ENCODE measurements at places on chromosomes 7 and 10.

DNA sequence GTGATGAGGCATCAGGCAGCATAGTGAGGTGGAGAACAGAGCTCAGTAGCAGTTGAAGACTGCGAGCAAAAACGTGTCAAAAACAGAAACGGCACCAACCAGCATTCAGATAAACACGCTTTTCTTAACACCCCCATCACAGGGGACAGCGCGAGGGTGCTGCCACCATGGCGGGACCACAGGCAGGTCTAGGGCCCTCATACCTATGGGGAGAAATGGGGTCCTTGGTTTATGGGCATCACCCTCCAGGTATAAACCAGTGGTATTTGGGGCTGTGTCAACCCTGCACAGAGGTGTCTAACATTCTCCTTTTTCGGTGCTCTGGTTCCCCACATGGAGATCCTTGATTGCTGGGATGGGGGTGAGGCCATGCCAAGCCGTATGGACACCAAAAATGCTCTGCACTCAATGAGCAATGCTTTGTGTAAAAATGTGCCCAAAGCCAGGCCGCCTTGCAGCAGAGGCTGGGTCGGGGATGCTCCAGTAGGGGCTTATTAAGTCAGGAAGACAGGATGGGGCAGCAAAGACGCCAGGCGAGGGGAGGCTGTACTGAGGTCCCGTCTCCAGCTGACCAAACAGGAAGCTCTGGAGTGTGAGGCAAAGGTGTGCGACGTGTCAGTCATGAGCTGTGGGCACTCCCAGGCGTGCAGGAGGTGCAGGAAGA is 191.5 kb downstream of the WDR37 start:
- DNase-seq: no peak

- no peak for DNase-seq
These were observed 15.9 kb downstream of the URGCP start for GRCh38 chr7:43890468-43890867.

- DNase-seq: no peak
These were observed 347 bp downstream of the LBX1 start for GRCh38 chr10:101228966-101229265.

DNA sequence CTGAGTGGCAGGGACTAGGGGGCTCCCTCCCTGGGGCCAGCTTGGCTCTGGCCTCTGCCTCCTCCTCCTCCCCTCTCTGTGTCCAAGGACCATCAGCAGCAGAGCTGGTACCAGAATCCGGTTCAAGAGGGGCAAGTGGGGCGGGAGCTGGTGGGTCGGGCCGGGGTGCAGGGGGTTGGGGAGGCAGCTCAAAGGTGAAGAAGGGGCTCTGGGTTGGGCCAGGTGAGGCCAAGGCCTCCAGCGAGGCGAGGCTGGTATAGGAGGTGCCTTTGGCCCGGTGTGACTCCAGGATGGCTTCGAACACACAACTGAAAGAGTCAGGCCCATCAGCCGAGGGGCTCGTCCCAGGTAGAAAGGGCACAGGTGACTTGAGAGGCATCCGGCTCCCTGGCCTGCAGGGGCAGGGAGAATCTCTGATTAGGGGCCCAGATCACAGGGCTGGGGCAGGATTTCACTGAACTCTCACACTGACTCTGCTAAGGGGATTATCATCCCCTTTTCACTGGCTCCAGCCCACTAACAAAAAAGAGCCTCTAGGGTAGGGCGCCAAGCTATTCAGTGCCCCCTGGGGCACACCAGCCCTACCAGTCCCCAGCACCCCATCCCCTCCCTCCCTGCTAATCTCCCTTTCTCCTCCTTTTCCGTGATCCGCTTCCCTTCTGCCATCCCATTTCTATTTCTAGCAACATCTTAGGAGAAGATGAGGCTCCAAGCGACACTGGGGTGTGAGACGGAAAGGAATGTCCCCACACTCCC is 4.6 kb downstream of the PSD start:
- DNase-seq: no peak

GRCh38 chr10:90960355-90960814 is 39.5 kb upstream of the ANKRD1 start:
- no peak for DNase-seq

DNA sequence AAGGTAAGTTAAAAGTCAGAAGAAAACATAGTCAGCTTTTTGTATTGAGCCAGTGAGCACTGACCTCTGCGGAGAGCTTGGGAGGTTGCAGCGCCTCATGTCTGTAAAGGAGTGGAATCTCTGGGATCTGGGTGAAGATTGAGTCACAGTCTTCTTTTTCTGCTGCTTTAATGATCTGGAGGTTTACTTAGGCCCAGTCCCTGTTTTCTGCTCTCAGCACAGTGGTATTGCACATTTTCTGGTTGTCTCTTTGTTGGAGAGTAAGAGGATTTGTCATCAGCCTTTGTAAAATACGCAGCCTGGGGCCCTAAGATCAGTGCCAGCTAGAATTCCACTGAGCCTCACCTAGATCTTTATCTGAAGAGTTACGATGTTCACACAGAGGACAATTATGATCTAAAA is 58.3 kb upstream of the GJD4 start:
- no peak for DNase-seq

DNA sequence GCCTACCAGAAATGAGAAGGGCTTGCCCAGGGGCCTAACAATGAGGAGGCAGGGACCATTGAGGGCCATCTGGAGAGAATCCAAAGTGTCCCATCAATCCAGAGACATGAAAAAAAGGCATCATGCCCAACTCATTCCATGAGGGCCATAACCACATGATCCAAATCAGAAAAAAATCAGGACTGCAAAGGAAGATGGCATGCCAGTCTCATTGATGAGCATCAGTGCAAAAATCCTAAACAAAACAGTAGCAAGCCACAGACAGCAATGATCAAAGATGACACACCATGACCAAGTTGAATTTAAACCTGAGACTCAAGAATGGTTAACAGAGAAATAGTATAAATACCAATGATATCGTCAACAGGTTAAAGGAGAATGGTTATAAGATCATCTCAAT is 7.0 kb upstream of the CYP3A4 start:
- DNase-seq: no peak

- DNase-seq: peak; percentile 64
These were observed 28.8 kb downstream of the XPNPEP1 start for GRCh38 chr10:109894516-109894915.

GRCh38 chr7:80907141-80907601 is 11.7 kb downstream of the SEMA3C start:
- no peak for DNase-seq

- no peak for DNase-seq
These were observed 368.6 kb downstream of the INHBA start for GRCh38 chr7:41334071-41334862.

DNA sequence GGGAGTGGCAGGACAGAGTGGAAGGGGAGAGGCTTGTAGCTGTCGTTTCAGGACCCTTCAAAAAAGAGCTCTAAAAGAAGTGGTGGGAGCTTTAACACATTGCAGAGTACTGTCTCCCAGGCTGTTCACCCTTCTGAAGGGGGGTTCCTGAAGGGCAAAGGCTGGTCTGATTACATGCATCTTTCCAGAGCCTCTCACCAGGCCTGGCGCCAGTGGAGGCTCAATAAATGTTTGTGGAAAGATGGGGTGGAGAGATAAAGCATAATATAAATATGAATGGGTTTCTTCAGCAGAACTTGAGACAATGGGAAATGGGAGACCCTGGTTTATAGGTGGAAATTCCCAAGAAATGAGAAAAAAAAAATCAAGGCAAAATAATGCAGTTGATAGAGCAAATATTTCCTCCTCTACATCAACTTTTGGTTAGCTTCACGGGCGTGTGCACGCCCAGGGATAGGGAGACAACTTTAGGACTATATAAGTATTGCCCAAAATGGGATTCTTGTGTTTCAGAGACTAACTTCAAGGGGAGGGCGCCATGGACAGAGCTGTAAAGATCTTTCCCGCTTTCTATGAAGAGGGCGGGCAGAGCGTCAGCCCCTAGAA is 613 bp upstream of the BUB3 start:
- DNase-seq: no peak

Data from caudate nucleus (tissue), 63 donors.